Stimulated activated CD8-positive, alpha-beta memory T cell treated with anti-CD3 and anti-CD28 coated beads, Interleukin-2, amount 100 ng/mL, for 1 hour (primary cell): ENCODE measurements at places on chromosomes 2 and 18.

DNA sequence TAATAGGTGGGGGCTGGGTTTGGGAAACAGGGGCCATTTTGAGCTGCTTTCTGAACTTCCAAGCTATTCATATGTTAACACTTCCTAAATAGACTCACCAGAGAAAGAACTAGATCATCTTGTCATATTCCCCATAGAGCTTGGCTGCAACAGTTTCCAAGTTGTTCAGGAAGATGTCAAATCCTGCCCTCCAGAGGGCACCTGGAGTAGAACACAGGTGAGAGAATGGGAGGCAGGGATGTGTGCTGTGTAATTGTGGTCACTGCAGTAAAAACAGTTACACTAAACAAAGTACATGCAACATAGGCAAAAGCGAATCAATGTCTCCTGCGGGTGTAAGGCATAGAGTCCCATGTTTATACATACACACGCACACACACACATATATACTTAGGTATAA, 34.5 kb upstream of the LRRC30 start:
- no peak for DNase-seq

DNA sequence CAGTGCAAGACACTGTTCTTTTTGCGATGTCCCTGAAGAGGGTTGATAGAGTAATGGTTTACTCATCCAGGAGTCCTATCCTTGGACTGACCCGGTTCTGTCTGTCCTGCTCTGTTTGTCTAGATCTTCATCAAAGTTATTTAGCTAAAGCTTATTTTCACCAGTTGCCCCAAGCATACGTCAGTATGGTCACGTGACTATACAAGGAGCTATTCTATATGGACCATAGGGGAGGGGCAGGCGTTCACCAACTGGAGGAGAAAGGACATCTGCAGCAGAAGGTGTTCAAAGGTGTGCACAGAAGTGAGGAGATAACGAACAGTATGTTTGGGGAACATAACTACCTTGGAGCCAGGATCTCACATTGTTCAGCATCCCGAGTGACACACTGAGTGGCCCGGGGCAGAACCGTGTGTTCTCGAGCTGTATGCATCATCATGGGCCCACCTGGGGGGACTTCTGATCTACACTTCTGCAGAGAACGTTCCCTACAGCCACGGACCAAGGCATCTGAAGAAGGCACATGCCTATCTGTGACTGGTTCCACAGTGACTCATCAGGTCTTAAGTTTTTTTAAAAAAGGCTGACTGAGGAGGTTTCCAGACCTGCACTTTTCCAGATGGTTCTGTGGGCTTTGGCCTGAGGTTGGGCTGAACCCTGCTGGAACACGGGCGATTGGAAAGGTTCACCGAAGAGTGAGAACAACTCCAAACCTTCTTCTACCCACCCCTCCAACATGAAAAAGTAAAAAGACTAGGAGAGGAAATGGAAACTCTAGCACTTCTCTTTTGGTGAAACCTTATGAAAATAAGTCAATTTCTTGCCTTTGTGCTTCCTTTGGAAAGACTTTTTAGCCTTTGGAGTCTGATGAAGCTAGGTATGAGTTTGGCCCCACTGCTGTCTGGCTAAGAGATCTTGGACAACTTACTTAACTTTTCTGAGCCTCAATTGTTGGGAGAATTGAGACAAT, 68.6 kb upstream of the YWHAQ start:
- no peak for DNase-seq

DNA sequence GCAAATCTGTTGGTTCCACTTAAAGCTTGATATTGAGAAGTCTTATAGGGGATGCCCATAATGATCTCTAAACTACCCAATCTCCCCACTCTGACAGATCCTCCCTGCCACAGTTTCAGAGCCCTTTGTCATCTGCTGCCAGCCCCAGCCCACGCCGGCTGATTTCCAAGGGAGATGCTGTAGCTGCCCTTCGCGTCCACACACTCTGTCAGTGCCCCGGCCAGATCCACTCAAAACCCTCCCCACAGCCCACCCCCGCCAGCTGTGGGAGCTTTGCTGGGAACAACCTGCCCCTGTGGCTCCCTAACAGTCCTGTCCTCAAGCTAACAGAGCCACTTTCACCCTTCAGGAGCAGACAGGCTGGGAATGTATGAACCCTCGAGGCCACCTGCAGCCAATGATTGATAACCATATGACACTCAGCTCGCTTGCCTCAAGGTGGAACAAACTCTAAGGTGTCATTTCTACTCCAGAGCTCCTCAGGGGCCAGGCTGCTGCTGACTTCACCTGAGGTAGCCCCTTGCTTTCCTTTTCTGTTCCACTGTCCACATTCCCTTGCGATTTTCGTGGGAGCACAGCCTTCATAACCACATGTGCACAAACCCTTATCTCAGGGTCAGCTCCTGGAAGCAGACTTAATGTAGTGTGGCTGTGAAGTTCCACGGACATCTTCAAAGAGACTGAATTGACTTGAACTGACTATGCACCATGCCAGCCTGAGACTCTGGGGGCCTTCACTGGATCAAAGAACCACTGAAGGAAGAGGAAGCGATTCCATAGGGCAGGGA, 92.6 kb upstream of the LGALSL start:
- DNase-seq = no peak

- DNase-seq = no peak
These were observed 84.5 kb downstream of the LONRF2 start for GRCh38 chr2:100237770-100238169.
